ENCODE measurements at places on chromosomes 16 and 17.
A peak's percentile ranks its signal among the peaks of the same experiment; 100 is the strongest.

GRCh38 chr16:81539009-81539758 is 94.6 kb downstream of the CMIP start:
- DNase-seq = no peak

- DNase-seq = no peak
Measured at GRCh38 chr16:11232852-11233726, 22.9 kb downstream of the SOCS1 start.

GRCh38 chr17:57948555-57949420 is 6.4 kb downstream of the CUEDC1 start:
- peak; percentile 64 for DNase-seq

DNA sequence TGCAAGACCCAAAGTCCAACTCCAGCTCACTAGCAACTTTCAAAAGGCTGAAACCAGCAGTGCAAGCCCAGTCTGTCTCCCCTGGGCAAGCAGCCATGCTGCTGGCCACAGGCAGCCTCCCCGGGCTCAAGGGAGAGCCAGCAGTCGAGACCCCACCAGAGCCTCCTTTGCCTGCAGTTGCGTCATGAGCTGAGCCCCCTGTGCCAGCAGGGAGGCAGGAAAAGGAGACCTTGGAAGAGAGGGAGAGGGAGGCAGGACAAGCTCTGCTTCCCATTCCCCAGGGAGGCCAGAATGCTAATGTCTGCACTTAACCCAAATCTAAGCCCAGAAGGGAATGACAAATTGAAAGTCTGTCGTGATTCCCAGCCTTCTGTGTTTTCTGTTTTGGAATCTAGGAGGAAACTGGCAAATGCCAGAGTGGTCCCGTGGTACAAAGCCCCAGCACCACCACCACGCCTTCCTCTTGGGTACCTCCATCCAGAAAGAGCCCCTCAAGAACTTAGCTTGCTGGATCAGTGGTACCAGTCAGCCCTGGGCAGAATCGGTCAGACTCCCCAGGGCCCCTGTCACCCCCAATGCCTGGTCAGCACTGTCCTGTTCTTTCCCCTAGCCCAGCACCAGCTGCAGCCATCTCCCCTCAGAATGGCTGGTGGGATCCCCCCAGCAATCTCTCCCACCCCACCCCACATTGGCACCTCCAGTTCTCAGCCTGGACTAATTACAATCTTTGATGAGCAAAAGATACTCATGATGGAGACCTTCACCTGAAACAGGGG is 99.3 kb upstream of the TNRC6C start:
- DNase-seq = no peak

- DNase-seq = no peak
Measured at GRCh38 chr17:63275971-63276745, 169.9 kb downstream of the CYB561 start.

- no peak for DNase-seq
Measured at GRCh38 chr17:79220201-79220712, 145.6 kb downstream of the ENGASE start.

DNA sequence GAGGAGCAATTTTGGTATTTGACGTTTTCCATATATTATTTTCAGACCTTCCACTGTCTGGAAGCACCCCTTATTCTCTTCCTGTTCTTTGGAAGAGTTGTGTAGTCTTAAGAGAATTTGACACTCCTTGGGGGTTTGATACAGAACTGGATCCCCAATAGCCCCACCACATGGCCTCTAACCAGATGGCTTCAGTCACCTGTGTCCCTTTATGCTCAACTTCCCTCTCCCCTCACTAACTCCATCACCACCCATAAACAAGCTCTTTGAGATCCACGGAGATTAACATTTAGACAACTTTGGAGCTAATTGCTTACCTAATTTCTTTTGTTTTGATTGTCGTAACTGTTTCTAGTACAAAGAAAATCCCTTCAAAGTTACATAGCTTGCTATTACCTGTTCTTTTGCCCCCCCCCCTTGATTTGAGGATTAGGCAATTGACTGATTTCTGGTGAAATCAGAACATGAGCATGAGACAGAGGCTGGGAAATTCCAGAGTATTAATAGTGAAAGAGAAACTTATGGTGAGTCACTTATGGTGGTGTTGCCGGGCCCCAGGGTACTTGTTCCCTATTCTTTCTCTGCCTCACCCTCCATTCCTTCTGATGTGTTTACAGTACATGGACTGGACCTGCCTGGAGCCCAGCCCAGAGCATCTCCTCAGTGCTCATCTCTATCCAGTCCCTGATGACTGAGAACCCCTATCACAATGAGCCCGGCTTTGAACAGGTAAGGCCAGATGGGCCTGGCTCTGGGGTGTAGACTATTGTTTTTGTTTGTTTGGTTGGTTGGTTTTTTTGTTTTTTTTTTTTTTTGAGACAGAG is 7.5 kb downstream of the UBE2Z start:
- no peak for DNase-seq

DNA sequence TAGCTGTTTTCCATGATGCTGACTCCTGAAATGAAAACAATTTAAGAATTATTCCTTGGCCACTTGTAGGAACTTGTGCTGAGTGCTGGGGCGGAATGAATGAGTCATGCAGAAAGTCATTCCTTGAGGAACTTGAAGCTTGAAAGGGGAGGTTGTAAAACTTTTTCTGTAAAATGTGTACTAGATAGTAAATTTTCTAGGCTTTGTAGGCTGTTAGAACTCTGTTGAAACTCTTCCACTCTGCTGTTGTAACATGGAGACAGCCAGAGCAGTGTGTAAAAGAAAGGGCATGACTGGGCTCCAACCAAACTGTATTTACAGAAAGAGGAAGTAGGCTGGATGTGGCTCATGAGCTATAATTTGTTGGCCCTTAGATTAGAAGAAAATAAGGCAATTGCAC is 46.1 kb downstream of the ABCA8 start:
- DNase-seq = no peak

- peak; percentile 40 for DNase-seq
Measured at GRCh38 chr16:15857724-15858560, 1.1 kb upstream of the MYH11 start.

DNA sequence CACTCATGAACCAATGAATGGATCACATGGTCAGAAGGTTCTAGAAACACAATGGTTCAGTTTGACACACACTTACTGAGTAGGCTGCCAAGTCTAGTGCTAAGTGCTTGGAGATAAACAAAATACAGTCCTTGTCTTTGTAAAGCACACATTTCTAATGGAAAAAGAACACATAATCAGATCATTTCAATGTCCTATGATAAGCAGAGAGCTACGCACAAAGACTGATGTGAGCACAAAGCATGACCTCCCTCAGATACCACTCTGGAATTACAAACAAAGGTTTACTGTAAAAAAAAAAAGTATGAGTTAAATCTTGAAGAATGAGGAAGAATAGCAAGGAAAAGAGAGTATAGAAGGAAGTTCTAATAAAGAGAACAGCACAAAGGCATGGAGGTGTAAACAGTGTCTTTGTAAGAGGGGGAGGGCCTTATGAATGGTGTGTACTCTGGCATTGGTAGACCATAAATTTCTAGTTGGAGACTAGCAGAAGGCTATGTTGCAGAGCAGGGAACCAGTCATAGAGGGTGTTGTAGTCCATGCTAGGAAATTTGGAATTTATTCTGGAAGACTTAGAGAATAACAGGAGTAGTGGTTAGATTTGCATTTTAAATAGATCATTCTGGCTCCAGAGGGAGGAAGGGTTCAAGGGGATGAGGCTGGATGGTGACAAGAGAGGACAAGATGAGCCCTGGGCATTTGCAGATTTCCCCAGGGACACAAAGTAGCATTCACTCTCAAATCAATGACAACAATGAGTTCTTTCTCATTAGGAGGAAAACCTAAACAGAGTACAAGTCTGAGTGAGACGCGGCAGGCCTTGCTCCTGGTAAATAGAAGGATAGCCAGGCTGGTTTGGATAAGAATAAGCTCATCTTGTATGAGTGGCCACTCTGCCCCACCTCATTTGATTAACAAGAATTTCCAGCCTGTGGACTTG is 468.0 kb downstream of the TOX3 start:
- no peak for DNase-seq

GRCh38 chr17:40448213-40448638 is 5.0 kb downstream of the IGFBP4 start:
- no peak for DNase-seq

- no peak for DNase-seq
Measured at GRCh38 chr16:53220585-53220984, 165.8 kb downstream of the CHD9 start.

DNA sequence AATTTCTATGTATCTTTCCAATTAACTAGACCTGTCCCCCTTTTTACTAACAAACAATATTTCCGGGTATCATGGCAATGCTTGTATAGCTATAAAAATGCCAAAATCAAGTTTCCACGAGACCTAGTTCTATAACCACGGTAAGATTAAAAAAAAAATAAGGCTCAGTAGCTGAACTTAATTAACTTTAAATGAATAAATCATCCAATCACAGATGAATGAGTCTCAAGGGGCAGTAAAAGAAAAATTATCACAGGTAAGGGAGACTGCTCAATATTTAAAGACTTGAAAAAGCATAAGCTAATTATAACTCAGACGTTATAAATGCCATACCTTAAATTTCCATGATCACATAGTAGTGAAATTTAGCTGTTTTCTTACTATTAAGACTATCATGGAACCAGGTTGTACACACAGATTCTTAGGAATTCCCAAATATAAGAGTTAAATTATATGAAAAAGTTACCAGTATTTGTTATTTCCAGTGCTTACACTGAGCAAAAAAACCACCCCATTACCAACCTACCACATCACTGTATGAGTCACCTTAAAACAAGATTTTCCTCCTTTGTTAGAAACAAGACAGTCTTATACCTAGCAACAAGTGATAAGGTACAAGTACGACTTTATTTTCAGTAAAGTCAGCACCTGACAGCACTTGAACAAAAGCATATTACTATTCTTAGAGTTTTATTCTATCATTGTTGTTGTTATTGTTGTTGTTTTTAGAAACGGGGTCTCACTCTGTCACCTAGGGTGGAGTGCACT is 20.6 kb downstream of the SSH2 start:
- no peak for DNase-seq

DNA sequence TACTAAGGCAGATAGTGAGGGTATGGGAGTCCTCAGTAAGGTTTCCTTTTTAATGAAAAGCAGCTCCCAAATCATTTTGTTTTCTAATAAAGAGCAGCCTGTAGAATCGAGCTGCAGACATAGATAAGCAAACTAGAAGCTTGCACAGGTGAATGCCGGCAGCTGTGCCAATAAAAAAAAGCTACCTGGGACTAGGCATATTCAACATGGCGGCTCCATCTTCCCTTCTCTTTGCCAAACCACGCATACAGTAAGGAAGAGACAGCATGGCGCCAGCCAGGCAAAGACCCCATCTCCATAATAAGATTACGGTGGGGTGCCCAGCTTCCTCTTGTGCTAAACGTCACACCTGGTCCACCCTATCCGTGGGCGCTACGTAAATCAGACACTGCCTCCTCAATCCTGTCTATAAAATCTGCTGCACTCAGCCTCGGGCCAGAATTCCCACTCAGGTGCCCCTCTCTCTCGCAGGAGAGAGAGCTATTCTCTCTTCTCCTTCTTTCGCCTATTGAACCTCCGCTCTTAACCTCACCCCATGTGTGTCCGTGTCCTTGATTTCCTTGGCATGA is 92.7 kb upstream of the FA2H start:
- no peak for DNase-seq

GRCh38 chr17:72370819-72371218 is 250.0 kb downstream of the SOX9 start:
- no peak for DNase-seq

- no peak for DNase-seq
Measured at GRCh38 chr17:44878627-44879221, 20.5 kb downstream of the EFTUD2 start.

DNA sequence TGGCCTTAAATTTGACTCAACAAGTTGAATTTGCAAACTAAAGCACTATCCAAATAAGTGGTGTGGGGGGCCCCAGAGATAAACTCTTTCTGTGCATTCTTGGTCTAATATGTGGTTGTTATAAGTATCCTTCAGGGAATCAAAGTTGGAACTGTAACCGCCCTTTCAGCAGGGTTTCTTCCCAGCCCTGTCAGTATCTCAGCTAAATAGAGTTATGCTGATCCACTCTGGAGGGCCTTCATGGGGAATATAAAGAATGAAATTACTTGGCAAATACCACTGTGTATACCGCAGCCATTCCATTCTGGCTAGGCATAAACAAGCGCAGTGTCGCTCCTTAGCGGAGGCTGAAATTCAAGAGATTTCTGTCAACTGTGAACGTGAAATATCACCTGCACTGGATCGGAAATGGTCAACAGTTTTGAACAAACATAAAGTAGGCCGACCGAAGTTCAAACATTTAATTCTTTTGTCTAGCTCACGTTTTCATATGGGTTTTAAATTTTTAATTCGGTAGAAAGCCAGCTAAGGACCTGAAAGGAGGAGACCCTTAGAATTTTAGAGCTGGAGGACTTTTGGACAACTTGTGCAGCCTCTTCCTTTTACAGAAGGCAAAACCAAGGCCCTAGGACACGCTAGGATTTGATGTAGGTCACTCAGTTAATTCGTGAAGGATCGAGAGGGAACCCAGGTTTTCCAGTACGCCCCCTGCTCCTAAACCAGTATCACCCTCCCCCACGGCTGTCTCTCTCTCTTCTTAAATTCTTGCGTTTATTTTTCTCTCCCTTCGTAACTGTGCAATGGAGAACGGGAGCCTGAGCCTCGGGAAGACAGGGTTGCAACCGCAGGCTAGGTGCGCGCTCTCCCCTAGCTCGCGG is 74.7 kb downstream of the CHD9 start:
- no peak for DNase-seq

GRCh38 chr16:54460263-54460860 is 173.8 kb upstream of the IRX3 start:
- DNase-seq = no peak

- DNase-seq = no peak
Measured at GRCh38 chr16:19804538-19805323, 79.9 kb downstream of the GPRC5B start.

DNA sequence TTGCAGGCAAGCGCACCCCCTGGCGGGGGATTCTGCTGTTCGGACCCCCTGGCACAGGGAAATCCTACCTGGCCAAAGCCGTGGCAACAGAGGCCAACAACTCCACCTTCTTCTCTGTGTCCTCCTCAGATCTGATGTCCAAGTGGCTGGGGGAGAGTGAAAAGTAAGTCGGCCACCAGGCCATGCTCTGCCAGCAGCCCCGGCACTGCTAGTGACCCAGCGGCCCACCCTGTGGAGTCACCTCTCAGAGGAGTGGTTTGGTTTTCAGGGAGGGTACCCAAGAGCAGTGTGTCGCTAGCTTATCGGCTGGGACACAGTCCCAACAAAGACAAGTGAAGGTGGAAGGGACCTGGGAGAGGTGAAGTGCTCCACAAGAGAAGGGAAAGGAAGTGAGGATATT is 8.2 kb downstream of the VPS4A start:
- no peak for DNase-seq

DNA sequence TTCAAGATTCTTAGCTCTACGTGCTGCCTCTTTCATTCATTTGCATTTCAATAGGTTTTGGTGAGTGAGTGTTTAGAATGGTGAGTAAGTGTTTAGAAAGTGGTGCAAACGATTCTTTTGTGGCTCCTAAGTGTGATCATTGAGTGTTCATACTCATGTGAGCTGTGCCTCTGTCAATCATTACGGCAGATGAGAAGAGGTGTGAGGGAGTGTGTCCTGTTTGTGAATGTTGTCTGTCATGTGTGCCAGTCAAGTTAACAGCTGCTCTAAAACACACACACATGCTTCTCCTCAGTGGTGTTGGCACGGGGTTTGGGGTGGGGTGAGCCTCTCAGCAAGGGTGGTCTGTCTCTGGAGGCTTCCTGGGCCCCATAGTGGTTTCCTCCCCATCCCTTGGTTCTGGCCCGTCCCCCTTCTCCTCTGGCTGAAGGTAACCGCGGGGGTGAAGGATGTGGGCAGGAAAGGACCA is 11.4 kb downstream of the MYL4 start:
- DNase-seq = no peak

GRCh38 chr17:29115961-29116803 is 64.0 kb downstream of the MYO18A start:
- peak; percentile 96 for DNase-seq
